ENCODE measurements at places on chromosomes 1 and 21.
A peak's percentile ranks its signal among the peaks of the same experiment; 100 is the strongest.

DNA sequence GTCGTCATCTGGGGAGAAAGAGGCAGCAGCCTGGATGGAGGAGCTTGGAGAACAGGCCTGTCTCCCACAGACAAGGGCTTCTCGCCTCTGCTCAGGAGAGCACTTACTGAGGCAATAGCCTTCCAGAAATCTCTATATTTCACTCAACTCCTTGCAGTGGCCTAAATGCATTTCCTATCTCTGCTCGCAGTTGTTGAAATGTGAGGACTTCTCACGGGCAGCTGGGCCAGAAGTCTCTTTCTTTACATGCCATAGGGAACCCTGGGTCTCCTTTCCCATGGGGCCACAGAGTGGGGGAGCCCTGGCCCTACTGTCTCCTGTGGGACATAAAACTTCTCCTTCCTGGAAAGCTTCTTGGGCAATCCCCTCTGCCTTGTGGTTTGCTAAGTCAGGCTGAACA is 43.5 kb upstream of the KIF21B start:
- DNase-seq: no peak

GRCh38 chr1:211697356-211697755 is 21.9 kb upstream of the NEK2 start:
- DNase-seq: no peak

- no peak for DNase-seq
These were observed 140.4 kb downstream of the COL24A1 start for GRCh38 chr1:86016076-86016759.

- no peak for DNase-seq
These were observed 99.8 kb downstream of the MRPL39 start for GRCh38 chr21:25507522-25507921.

GRCh38 chr1:117161887-117162286 is 40.3 kb upstream of the TRIM45 start:
- DNase-seq: no peak

DNA sequence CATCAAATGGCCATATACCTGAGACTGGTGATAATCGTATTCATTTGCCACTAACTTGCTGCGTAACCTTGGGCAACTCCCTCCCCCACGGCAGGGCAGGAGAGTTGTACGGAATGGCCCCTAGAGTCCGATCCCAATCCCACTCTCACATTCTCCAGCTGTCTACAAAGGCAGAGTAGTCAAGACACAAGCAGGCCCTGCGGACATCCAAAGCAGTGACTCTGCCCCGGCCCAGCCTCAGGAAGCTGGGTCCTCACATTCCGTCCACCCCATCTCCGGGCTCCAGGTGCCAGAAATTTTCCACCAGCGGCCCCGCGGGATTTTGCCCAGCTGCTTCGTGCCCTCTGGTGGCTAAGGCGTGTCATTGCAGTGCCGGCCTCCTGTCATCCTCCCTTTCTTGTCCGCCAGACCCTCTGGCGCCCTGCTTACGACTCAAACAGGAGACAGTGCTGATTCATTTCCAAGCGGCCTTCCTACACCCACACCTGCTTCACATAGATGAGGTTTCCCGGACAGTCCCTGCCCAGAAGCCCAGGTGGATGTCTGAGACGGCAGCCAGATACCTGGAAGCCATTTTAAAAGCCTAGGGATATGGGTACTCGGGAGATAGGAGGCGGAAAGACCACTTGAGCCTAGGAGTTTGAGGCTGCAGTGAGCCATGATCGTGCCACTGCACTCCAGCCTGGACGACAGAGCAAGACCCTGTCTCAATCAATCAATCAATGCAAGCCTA is 2.9 kb upstream of the S100A2 start:
- peak; percentile 82 for DNase-seq

DNA sequence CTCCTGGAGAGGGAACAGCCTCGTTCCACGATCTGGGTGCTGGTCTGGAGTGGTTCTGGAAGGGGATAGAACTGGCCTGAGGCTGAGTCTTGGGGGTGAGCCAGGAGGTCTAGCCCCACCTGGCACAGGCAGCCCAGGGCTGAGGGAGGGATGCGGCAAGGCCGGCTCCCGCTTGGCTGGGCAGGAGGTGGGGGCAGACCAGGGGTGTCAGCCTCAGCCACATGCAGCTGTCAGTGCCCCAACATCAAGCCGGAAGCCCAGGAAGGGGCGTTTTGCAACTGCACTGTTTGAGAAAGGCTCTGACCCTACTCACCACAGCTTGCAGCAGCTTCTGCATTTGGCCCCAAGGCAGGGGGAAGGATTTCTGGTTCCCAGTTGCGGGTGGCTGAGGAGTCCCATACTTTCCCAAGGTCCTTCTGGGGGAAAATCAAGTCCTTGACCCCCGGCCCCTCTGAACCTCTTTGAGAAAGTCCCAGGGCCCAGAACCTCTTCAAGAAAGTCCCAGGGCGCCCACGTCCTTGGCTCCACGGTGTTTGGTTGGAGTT is 2.0 kb downstream of the EFHD2 start:
- no peak for DNase-seq

DNA sequence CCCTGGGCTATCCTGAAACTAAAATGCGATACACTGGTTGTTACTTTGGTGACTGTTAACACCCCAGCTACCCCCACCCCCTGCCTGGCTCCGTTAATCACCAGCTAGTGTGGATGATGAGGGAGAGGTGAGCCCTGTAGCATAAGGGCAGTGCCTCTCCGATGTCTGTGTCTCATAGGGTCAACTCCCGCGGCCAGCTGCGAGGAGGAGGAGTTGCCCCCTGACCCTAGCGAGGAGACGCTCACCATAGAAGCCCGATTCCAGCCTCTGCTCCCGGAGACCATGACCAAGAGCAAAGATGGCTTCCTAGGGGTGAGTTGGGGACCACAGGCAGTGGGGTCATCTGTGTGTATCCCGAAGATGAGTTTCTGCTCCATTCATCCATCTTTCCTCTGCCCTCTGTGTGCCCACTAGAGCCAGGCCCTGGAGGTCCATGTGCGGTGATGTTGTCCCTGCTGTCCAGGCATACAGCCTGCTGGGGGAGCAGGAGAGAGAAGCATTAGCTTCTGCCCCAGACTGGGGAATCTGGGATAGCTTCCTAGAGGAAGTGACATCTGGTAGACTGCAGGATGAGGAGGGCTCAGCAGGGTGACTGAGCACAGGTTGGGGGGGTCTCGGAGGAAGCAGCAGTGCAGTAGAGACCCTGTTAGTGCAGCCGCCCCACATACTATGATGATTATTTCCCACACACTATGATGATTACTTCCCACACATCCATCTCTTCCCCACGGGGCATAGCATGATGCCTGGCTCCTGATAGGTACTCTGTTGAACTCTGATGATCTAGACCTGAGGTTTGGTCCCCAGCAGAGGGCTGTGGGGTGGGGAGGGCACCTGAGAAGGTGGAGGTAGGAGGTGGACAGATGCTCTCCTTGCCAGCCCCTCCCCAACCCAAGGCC is 5.2 kb downstream of the SELENON start:
- DNase-seq: no peak

DNA sequence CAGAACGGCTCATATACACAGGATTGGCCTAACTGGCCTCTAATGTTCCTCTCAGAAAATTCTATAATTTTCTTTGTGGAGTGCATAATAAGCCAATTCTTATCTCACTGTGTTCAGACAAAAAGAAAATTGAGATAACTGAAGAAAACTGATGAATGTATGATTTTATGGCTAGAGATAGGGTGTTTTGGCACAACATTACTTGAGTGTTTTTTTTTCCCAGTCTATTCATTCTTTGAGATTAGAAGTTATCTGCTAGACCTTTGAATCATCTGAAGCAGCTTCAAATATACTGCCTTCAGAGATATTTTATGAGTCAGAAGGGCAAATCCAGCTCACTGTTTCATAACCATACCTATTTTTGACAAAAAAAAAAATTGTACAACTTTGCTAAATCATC is 85.6 kb downstream of the VAV3 start:
- DNase-seq: no peak

GRCh38 chr1:192251735-192252134 is 65.1 kb upstream of the RGS21 start:
- DNase-seq: no peak

DNA sequence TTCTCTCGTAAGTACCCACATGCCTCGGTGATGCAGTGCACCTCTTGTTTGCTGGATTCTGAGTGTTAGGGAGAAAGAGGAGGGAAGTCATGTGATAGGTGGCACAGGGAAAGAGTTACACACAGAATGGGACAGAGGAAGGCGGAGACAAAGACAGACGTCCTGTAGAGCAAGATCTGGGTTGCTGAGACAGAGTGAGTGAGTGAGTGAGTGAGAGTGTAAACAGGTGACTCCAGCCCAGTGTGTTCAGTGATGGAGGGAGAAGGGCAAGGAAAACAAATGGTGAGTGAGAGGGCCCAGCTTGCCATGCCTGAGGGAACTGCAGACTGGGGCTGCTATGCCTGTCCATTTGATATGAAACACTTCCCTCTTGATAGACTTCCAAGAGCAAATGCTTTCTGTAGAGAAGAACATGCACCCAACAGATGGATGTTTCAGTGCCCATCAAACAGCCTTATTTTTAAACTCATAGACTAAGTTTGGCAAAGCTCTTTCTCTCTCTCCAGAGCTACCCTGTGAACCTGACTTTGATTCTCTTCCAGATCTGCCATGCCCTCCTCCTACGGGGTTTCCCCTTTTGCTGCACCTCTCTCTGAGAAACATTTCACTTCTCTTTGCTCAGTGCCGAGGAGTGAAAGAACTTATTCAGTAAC is 209.9 kb upstream of the COA6 start:
- no peak for DNase-seq

DNA sequence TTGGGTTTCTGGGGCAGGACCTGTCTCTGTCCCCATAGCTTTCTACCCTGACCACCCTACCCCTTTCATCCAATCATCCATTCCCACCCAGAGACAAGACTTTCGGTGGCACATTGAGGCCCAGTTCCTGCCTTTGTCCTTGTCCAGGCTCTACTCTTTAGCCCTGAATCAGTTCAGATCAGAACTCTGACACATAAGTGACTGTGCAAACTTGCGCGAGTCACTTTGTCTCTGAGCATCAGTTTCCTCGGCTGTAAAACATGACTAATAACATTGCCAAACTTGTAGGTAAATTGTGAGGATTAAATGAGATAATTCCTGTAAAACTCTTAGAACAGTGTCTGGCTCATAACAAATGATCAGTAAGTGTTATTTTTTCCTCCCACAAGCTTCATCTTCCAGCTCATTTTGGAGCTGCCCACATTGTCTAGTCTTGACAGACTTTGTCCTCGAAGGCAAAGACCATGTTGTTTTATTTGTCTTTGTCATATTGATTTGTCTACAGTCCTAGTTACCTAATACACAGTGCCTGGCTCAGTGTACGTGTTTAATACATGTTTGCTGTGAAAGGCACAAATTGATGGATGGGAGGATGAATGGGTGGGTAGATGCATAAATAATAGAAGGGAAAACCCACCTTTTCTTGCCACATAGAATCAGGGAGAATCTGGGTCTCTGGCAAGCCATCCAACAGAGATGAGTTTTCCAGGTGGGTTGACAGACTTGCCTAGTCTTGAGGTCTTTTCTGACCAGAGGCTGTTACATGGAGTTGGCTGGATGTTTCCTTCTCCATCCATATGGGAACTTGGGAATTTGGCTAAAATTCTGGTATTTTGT is 262.9 kb downstream of the OMA1 start:
- no peak for DNase-seq

DNA sequence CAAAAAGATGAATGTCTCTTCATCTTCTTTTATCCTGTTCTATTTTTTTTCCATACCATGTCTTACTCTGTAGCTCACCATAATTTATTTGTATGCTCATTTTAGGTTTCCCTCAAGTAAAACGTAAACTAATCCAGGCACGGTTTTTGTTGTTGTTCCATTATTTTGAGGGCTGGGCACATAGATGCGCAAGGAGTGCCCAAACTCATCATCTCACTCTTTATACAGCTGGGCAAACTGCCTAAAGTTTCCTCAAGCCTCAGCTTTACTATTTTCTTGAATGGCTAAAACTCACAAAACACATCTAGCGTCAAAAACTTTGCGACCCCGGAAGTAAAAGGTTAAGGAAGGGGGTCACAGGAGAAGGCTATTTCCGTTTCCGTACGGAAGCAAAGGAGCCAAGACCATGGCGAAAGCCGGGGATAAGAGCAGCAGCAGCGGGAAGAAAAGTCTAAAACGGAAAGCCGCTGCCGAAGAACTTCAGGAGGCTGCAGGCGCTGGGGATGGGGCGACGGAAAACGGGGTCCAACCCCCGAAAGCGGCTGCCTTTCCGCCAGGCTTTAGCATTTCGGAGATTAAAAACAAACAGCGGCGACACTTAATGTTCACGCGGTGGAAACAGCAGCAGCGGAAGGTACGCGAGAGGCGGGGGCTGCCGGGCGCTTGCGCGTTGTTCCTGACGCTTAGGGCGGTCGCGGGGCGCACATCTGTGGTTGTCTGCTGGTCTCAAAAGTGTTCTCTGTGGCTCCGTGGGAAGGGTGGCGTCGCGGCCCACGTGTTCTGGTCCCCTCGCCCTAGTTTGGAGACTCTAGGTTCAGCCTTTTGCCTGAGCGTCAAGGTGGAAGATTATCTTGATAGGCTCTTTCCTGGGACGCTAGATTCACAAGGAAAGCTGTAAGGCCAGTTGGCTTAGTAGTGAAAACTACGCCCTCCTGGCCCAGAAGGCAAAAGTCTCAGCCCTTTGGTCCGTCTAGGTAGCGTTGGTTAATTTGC is at the start of gene RPF1:
TSS of gene RPF1 (plus strand) at position 391 of the 993 bp plus-strand sequence. CDS start at position 407, 16 bp downstream.
- DNase-seq: peak; percentile 71

DNA sequence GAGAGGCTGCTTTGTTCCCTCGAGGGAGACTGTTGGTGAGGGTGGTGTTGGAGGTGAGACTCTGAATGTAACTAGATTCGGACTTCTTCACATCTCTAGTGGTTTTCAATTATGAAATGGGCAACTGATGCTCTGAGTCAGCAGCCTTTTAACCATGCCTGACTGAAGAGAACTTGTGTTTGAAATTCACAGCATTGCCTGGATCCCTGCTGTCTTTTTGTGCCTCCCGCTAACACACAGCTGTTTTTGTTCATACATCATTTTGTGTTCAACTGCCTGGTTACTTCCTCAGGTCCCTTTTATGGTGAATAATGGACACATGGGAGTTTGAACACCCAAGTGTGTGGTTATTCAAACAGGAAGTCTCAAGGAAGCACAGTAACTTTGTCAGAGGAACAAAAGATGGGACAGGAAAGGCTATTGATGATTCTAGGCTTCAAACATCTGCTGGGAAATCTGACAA is 16.8 kb downstream of the LAMC1 start:
- DNase-seq: no peak

- no peak for DNase-seq
These were observed 11.0 kb upstream of the STX12 start for GRCh38 chr1:27762033-27762432.

DNA sequence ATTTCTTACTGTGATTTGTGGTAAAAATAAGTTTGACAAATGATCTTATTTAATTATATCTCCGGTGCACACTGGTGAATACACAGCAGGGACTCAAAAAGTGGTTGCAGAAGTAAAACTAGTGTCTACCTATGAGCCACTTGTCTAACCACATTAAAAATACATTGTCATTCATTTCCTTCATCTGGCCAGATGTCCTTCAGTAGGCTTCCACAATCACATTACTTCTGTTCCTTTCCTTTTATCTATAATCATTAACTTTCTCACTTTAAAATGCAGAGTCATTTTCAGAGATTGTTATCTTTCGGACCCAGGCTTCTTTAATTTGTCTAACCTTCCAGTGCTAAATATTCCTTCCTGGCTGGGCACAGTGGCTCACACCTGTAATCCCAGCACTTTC is 3.0 kb downstream of the RBBP5 start:
- DNase-seq: no peak

- DNase-seq: no peak
These were observed 63.1 kb downstream of the NIBAN1 start for GRCh38 chr1:184911103-184911745.

Data from stimulated activated CD8-positive, alpha-beta memory T cell treated with anti-CD3 and anti-CD28 coated beads, Interleukin-7, amount 100 ng/mL, for 48 hours (primary cell).